ENCODE measurements at places on chromosomes 13 and 19.

DNA sequence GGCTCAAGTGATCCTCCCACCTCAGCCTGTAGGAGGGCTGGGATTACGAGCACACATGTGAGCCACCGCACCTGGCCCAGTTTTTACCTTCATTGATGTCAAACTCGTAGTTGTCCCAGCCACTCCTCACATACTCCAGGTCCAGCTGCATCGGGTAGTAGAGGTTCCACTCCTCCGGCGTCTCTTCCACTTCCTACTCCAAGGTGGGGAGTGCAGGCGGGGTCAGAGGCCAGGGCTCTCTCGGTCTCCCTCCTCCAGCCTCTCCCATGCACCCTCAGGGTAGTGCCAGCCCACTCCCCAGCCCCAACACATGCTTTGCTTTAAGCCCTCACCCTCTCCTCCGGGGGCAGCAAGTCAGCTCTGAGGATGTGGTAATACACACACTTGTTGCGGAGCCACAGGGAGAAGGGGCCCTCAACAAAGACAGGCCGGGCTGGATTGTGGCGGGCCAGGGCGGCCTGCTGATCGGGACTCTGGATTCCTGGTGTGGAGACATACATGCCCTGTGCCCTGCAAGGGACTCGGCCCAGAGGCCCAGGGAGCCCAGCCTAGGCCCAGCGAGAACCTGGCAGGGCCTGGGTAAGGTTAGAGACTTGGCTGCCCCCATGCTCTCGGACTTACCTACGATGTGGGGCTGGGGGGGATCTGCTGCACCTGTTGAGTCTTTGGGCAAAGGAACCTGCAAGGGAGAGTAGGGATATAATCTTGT lies 1.9 kb upstream of the ZNF653 start:
- no peak for DNase-seq

GRCh38 chr13:79457390-79457789 lies 23.6 kb upstream of the NDFIP2 start:
- no peak for DNase-seq

DNA sequence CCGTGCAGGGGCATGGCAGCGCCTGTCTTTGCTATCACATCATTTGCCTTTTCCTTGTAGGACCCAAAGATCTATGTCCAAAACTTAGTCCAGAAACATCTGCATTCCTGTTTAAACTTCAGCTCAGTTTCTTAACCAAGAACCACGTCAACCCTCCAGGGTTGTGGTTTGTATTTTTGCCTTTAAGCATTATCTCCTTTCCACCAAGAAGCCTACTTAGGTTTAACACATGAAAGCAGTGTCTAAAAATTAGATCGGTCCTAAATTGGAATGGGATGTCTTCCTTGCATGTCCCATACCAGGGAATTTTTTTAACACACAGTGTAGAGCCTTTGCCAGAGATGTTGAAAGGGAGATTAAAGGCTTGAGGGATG lies 38.8 kb downstream of the DHRS12 start:
- no peak for DNase-seq

GRCh38 chr13:47413112-47413511 lies 516.3 kb upstream of the HTR2A start:
- DNase-seq, result no peak

- DNase-seq, result no peak
Observed at GRCh38 chr19:6732803-6733337, 4.5 kb downstream of the GPR108 start.

DNA sequence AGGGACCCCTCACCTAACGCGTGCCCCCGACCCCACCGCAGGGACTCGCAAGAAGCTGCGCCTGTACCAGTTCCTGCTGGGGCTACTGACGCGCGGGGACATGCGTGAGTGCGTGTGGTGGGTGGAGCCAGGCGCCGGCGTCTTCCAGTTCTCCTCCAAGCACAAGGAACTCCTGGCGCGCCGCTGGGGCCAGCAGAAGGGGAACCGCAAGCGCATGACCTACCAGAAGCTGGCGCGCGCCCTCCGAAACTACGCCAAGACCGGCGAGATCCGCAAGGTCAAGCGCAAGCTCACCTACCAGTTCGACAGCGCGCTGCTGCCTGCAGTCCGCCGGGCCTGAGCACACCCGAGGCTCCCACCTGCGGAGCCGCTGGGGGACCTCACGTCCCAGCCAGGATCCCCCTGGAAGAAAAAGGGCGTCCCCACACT lies 4.7 kb upstream of the MYBPC2 start:
- peak; percentile 24 for DNase-seq

GRCh38 chr13:49308921-49309408 lies 61.2 kb downstream of the CDADC1 start:
- DNase-seq, result no peak

DNA sequence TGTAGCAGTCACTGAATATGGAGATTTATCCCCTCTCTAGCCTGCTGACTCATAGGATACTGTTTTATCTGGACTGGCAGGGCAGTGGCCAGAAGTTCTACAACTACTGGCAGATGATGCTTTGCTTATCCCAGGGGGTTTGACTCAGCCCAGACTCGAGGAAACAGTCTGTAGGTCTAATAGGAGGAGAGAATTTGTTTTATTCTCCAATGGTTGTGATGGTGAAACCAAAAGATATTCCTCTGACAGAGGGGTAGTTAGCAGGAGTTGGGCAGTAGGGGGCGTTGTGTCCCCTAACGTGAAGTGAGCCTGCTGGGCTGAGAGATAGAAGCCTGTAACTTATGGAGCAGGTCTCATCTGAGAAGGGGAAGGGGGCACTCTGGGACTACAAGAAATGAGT lies 74.9 kb downstream of the WTIP start:
- DNase-seq, result no peak

GRCh38 chr19:47561440-47562057 lies 11.4 kb downstream of the ZNF541 start:
- DNase-seq, result no peak

DNA sequence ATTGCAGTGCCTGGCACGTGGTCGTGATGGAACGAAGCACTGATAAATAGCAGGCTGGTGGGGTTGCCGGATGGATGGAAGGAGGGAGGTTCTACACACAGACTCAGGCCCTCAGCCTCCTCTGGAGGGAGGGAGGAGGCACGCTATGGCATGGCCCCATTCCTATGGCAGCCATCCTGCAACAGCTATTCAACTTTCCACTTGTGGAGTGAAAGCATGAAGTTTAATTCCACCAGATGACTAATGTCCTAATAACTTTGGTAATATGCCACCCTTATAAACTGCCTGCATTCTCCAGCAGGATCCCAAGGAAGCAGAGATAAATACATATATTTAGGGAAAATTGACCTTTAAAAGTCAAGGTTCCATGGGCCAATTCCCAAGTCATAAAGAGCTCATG lies 92.4 kb downstream of the KL start:
- DNase-seq, result no peak

- no peak for DNase-seq
Observed at GRCh38 chr13:43785261-43785649, 1.5 kb downstream of the ENOX1 start.

- peak; percentile 72 for DNase-seq
Observed at GRCh38 chr19:16325641-16326400, 1.2 kb downstream of the KLF2 start.

GRCh38 chr13:59601993-59602392 lies 561.7 kb downstream of the DIAPH3 start:
- DNase-seq, result no peak

DNA sequence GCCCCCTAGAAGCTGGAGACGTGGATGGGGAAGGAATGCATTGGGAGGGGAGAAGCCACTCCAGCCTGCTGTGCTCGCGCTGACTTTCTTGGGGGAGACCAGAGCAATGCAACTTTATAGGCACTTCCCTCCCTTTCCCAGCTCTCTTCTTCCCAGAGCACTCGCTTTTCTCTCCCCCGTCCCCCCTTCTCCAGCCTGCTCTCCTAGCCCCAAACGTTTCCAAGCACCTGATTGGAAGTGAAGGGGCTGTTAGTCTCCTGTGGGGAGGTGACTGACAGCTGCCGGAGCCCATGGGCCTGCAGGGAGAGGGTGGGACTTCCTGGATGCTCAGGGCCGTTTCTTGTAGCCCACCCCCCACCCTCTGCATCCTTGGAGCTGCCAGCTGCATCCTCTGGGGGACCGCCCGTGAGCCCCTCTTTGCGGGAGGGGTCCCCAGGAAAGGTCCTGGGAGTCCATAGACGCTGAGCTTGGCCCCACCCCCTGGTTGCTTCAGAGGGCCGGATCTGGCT lies 2.5 kb downstream of the HDGFL2 start:
- no peak for DNase-seq

- DNase-seq, result no peak
Observed at GRCh38 chr19:6204212-6204611, 68.7 kb downstream of the ACSBG2 start.

- DNase-seq, result no peak
Observed at GRCh38 chr19:33248954-33249613, 23.4 kb upstream of the SLC7A10 start.

DNA sequence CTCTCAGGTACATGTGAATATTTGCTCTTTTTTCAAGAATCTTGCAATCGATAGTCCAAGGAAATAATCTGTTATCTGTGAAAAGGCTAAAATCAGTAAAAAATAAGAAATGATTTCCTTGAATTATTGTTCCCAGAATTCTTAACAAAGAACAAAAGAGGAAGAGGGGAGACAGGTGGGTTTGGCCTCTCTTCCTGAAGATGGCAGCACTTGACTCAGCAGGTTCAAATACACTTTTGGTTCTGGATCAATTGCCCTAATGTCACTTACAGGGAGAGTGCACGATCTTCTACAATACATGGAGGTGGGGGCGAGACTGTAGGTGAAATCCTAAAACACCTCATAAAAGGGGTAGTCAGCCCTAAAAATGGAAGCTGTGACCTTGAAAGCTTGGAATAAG lies 358.7 kb downstream of the IRS2 start:
- DNase-seq, result no peak

DNA sequence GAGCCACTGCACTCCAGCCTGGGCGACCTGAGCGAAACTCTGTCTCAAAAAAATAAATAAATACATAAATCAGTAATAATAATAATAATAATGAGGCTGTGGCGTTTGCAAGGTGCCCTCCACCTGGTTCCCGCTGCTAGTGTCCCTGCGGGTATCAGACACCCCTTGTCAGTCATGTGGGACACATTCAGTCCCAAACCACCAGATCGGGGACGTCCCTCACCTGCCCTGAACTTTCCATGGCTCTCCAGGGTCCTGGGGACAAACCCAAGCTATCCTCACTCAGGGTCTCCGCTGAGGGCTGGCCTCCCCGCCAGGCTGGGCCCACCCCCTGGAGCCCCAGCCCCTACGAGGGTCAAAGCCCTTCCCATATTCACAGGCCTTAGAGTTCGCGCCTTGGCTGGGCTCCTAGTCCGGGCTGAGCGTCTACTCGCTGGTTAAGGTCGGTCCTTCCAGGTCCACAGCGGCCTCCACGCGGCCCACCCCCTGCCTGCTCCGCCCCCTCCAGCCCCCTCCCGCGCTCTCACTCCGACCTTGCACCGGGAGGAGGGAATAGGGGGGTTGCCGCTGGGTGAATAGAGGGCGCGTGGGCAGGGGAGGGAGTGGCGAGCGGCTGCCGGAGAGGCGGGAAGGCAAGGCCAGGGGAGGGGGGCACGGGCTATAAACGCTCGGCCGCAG lies 349 bp upstream of the KISS1R start:
- no peak for DNase-seq

DNA sequence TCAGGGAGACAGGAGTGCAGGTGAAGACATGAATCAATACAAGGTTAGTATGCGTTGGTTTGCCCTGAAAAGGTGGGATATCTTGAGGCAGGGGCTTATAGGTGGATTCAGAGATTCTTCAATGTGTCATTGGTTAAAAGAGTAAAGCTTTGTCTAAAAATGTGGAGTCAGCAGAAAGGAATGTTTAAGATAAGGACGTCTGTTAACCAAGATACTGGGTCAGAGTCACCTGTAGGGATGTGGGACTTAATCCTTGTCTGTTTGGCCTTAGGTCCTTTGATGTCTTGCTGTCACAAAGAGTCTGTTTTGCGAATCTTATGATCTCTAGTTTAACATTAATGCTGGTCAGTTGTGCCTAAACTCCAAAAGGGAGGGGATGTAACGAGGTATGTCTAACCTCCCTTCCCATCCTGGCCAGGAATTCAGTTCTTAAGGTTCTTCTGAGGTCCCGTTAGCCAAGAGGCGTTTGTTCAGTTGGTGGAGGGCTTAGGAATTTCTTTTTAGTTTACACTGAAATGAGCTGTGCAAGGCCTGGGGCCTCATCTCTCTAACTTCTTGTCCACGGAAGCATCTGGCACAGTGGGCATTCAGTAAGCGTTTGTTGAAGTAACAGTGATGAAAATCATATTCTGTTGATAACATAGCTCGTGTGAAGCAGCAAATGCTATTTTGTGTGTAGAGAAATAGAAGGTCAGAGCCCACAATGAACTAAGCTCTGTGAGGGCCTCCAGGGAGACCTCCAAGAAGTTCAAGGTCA lies 96.2 kb upstream of the RNF113B start:
- DNase-seq, result no peak

DNA sequence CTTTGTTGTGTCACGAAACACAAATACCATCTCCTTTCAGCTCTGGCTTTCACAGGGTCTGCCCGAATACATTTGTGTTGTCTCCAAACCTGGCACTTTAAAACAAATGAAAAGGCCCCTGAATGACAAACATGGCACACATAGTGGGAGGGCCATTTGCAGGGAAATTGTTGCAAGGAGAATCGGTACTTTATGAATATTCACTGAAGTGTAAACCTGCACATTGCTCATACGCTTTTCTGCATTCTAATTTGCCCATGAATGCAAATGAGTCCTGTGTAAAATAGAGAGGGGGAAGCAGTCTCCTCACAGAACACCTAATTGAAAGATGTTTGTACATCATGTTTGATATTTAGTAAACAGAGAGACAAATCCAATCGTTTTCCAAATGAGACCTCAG lies 82.7 kb upstream of the PCDH8 start:
- DNase-seq, result no peak

DNA sequence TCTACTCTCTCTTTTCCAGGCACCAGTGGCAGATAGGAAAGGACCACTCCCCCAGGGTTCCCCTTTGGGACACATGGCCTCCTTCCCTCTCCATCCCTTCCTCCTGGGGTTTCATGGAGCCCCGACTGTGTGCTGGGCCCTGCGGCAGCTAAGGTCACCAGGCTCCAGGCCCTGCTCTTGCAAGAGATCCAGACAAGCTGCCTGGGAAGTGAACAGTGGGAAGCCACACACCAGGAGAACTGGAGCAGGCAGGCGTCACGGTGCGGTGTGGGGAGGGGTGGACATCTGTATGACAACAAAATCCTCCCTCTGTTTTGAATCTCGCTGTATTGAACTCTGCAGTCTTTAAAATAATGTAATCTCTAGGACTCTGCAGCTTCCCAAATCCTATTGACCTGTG lies 330.1 kb downstream of the UQCRFS1 start:
- DNase-seq, result no peak

DNA sequence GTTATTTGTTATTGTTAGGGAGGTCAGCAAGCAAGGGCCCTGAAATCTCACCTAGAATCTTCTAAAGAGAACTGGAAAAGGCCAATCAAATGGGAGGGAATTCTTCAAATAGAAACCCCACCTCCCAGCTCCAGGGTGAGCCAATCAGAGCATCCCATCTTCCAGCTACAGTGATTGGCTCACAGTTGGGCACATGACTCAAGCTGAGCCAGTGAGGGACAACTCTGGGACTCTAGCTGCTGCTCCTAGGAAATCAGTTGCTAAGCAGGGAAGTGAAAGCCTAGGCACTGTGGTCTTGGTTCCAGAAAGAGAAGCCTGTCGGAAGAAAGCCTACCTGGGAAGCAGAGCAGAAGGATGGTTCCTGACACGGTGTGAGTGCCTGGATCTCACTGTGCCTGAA lies 13.4 kb downstream of the TM6SF2 start:
- no peak for DNase-seq

All from CD4-positive, alpha-beta T cell treated with Interleukin-4 for 4 hours (primary cell).